ENCODE measurements at places on chromosomes 2 and 18. TPM values are rescaled to one million over a fixed set of nuclear protein-coding genes. Genes with fewer than 3 reads are reported as not detected.

The CCDC74B gene
- total RNA-seq: 1.4 TPM

The SCN3A gene
- total RNA-seq: 5.1 TPM

The ZSWIM2 gene
- total RNA-seq: not detected

The FSIP2 gene
- 0.81 TPM for total RNA-seq

The C2orf80 gene
- not detected for total RNA-seq

The HOXD1 gene
- total RNA-seq: 0.48 TPM

The PARD6G gene
- 6.7 TPM for total RNA-seq

The TMEM18 gene
- total RNA-seq: 19.2 TPM

The KANSL3 gene
- total RNA-seq: 34.0 TPM

The CKAP2L gene
- 0.65 TPM for total RNA-seq

The RTP5 gene
- total RNA-seq: not detected

The HOXD3 gene
- total RNA-seq: 10.9 TPM

The LRRTM1 gene
- total RNA-seq: 0.10 TPM

The PPIG gene
- total RNA-seq: 51.0 TPM

The KHK gene
- 5.7 TPM for total RNA-seq

The REEP1 gene
- total RNA-seq: 55.2 TPM

The ILKAP gene
- total RNA-seq: 32.2 TPM

The MGAT5 gene
- total RNA-seq: 41.7 TPM

The ABHD1 gene
- 0.48 TPM for total RNA-seq

The SH2D6 gene
- not detected for total RNA-seq

The FBXO15 gene
- total RNA-seq: not detected

All from posterior vena cava (tissue), 2 donors.